ENCODE measurements at places on chromosomes 2 and 18. TPM values are rescaled to one million over a fixed set of nuclear protein-coding genes. Genes with fewer than 3 reads are reported as not detected.

PDE11A gene
- 1.1 TPM for total RNA-seq

LYG2 gene
- not detected for total RNA-seq

TOGARAM2 gene
- total RNA-seq, result 0.79 TPM

HSBP1L1 gene
- 91.3 TPM for total RNA-seq

MEX3C gene
- total RNA-seq, result 24.7 TPM

CCDC74B gene
- 1.4 TPM for total RNA-seq

CCDC142 gene
- 49.7 TPM for total RNA-seq

REV1 gene
- 199 TPM for total RNA-seq

MIB1 gene
- 26.2 TPM for total RNA-seq

- H3K4me3 ChIP-seq, result no peak overlapping the region
- no peaks in the 10 kb centered on the region for H3K27me3 ChIP-seq
- H3K36me3 ChIP-seq, result no peaks in the 10 kb centered on the region
- H3K4me1 ChIP-seq, result no peaks in the 10 kb centered on the region
- DNase-seq, result no peak
These were observed 14.5 kb downstream of the GNLY start for GRCh38 chr2:85708641-85709040.

- no peak for DNase-seq
- H3K27ac ChIP-seq, result peak overlapping the region; percentile 51
- peaks cover 23% of the 10 kb centered on the region for H3K4me1 ChIP-seq
- no peaks in the 10 kb centered on the region for H3K27me3 ChIP-seq
These were observed 220.4 kb upstream of the PKDCC start for GRCh38 chr2:41827354-41827971.

GRCh38 chr2:78411303-78411702 lies 614.2 kb upstream of the REG3G start:
- no peak for DNase-seq
- H3K4me1 ChIP-seq, result no peaks in the 10 kb centered on the region
- H3K27ac ChIP-seq, result no peak overlapping the region
- H3K4me3 ChIP-seq, result no peak overlapping the region
- no peaks in the 10 kb centered on the region for H3K36me3 ChIP-seq
- no peaks in the 10 kb centered on the region for H3K27me3 ChIP-seq

- no peak for DNase-seq
- H3K27me3 ChIP-seq, result no peaks in the 10 kb centered on the region
- peak overlapping the region; percentile 53 for H3K4me3 ChIP-seq
- H3K4me1 ChIP-seq, result peaks cover 58% of the 10 kb centered on the region
- peak overlapping the region; percentile 90 for H3K27ac ChIP-seq
- peaks cover 2% of the 10 kb centered on the region for H3K36me3 ChIP-seq
These were observed 693 bp downstream of the ORC2 start for GRCh38 chr2:200962811-200963123.

DNA sequence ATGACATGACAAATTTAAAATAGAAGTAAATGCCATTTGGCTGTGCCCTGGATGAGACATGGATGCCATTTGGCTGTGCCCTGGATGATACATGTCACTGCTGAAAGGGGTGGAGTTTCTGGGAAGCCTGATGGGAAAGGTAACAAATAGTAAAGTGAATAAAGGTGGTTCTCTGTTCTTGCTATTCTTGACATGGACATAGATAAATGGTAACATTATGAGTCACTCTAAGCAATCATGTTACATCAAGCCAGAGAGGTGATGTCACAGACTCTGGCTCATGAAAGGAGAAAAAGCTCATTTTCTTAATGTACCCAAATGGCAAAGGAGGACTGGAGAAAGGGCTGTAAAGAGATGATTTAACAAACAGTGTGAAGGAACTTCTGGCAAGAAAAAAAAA lies 86.4 kb downstream of the EML6 start:
- no peaks in the 10 kb centered on the region for H3K36me3 ChIP-seq
- no peak overlapping the region for H3K27ac ChIP-seq
- no peak for DNase-seq
- no peaks in the 10 kb centered on the region for H3K27me3 ChIP-seq
- H3K4me1 ChIP-seq, result no peaks in the 10 kb centered on the region

DNA sequence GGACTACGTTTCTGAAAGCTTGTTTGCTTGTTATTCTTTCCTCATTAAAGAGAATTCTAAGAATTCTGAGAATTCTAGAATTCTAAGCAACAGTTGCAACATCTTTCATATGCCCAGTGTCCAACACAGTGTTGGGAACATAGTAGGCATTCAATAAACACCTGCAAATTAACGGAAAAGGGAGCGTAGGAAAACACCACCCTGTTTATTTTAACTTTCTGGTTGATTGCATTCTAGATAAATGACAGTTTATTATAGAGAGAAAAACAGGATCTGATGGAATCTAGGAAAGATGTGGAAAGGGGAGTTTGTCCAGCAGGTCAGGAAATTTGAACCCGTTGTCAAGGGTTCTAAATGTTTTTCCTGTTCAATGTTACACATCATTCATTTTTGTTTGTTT lies 24.2 kb upstream of the EFEMP1 start:
- H3K4me3 ChIP-seq, result no peak overlapping the region
- no peaks in the 10 kb centered on the region for H3K4me1 ChIP-seq
- no peaks in the 10 kb centered on the region for H3K36me3 ChIP-seq

GRCh38 chr18:72419914-72420313 lies 124.2 kb downstream of the CBLN2 start:
- H3K36me3 ChIP-seq, result no peaks in the 10 kb centered on the region
- no peak overlapping the region for H3K27ac ChIP-seq
- no peak for DNase-seq
- no peaks in the 10 kb centered on the region for H3K27me3 ChIP-seq

GRCh38 chr2:37669446-37669845 lies 2.0 kb downstream of the CDC42EP3 start:
- peaks cover 15% of the 10 kb centered on the region for H3K4me1 ChIP-seq
- H3K27me3 ChIP-seq, result no peaks in the 10 kb centered on the region
- no peak for DNase-seq
- peak overlapping the region; percentile 68 for H3K4me3 ChIP-seq
- no peaks in the 10 kb centered on the region for H3K36me3 ChIP-seq

DNA sequence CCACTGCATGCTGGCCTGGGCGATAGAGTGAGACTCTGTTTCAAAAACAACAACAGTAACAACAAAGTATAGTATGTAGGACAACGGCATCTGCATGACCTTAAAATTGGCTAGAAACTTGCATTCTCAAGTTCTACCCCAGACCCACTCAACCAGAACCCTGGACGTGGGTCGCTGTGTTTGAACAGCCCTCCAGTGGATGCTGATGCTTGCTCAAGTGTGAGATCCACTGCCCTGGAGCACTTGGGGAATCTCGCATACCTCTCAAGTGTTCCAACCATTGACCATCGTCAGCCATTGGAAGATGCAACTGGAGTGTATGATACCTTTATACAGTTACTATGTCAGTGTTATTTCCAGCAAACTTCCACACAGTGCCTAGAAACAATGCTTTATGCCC lies 435.9 kb downstream of the DCDC2C start:
- H3K4me1 ChIP-seq, result no peaks in the 10 kb centered on the region
- DNase-seq, result no peak
- H3K4me3 ChIP-seq, result no peak overlapping the region
- no peaks in the 10 kb centered on the region for H3K36me3 ChIP-seq
- H3K27me3 ChIP-seq, result no peaks in the 10 kb centered on the region

- H3K4me1 ChIP-seq, result no peaks in the 10 kb centered on the region
- H3K27me3 ChIP-seq, result no peaks in the 10 kb centered on the region
- H3K4me3 ChIP-seq, result no peak overlapping the region
- no peaks in the 10 kb centered on the region for H3K36me3 ChIP-seq
These were observed 91.5 kb downstream of the TPGS2 start for GRCh38 chr18:36737316-36737715.

DNA sequence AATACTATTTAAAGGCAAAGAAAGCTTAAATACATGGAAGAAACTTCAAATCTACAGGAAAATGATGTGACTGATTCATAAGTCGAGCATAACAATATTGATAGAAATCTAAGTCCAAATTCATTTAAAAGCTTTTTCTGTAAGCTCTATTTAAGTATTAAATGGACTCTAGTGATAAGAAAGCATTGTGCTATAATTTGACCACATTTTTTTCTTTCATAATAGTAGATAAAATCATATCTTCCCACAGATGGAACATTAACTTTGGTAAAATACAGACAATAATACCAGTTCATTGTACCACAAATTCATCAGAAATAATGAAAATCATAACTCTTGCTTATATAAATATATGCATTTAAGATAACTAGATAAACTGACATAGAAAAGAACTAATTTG lies 366.5 kb downstream of the GALNT13 start:
- H3K27ac ChIP-seq, result no peak overlapping the region
- H3K36me3 ChIP-seq, result no peaks in the 10 kb centered on the region
- H3K4me1 ChIP-seq, result no peaks in the 10 kb centered on the region
- H3K4me3 ChIP-seq, result no peak overlapping the region

DNA sequence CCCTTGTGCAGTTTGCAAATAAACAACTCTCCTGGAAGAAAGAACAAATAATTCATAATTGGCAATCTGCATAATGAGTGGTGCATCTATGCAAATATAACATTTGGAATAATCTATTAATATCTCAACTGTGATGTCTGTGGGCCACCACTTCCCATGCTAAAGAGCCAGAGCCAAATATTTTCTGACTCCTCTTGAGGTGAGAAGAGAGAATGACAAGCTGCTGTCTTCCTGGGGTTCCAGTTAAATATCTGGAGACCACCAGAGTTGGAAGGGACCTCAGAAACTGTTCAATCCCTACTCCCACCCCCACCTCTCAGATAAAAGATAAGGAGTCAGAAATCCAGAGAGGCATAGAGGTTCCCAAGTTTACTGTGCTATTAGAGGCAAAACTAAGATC lies 241.0 kb upstream of the SLC14A2 start:
- H3K4me1 ChIP-seq, result no peaks in the 10 kb centered on the region
- H3K36me3 ChIP-seq, result no peaks in the 10 kb centered on the region
- H3K27ac ChIP-seq, result no peak overlapping the region
- H3K27me3 ChIP-seq, result no peaks in the 10 kb centered on the region

DNA sequence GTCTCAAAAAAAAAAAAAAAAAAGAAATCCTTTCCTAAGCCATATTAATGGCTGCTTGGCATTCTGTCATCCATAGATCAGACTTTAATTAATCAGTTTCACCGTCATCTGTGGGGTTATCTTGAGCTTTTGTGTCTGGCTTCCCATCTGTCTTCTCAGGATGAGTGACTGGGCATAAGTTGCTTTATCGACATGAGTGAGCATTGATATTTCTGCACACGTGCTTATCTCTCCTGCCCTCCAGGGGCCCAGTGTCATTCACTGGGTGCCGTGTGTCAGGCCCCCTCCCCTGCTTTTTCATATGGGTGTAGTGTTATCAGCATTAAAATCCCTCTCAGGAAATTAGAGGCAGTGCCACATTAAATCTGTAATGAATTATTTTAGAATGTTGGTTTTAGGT lies 65.6 kb downstream of the SH3BP4 start:
- H3K27ac ChIP-seq, result no peak overlapping the region
- DNase-seq, result no peak
- H3K27me3 ChIP-seq, result no peaks in the 10 kb centered on the region

DNA sequence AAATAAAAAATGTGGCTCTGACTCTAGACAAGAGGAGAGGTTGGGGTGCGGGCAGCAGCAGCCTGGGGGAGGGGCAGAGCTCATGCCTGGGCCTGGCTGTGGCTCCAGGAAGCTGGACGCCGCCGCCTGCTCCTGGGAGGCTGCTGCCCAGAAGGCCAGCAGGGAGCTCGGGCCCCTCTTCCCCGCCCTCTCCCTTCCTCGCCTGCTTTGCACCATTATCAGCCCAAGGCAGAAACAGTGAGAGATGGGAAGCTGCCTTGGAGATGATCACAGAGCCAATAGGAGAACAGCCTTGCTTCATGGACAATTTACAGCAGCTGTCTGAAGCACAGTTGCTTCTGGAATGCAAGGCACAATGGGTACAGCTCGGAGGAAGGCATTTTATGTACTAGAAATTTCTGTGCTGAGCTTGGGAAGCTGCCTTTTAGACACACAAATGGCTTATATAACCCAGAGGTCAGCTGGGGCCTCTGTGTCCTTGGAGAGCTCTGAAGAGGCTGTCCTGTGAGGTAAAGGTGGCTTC lies 55.3 kb upstream of the AFF3 start:
- no peak overlapping the region for H3K4me3 ChIP-seq
- peak overlapping the region; percentile 85 for H3K27ac ChIP-seq
- no peaks in the 10 kb centered on the region for H3K36me3 ChIP-seq
- peak; percentile 30 for DNase-seq
- peaks cover 12% of the 10 kb centered on the region for H3K4me1 ChIP-seq

DNA sequence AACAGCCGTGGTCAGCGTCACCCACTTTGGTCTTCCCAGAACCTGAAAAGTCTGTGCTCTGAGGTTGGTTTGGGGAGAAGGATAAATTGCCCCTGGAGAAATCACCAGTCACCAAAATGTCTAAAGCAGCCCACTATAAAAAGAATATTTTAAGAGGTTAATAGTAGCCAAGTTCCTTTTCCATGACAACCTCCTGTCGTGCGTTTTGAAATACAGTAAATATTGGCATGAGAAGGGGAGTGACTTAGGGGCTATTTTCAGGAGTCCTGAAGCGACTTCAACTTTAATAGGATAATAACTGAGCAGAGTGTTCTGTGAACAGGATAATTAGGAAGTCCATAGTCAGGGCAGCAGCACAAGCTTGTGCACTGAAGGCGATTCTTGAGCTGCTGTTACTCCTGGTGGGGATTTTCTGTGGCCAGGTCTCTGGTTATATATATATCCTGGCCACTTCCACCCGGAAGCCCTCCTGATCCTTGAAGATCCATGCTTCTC lies 49.3 kb downstream of the RNF144A start:
- H3K4me1 ChIP-seq, result no peaks in the 10 kb centered on the region
- no peaks in the 10 kb centered on the region for H3K36me3 ChIP-seq
- no peak overlapping the region for H3K4me3 ChIP-seq
- no peak for DNase-seq
- no peak overlapping the region for H3K27ac ChIP-seq
- H3K27me3 ChIP-seq, result no peaks in the 10 kb centered on the region

GRCh38 chr2:182220335-182220734 lies 206.5 kb downstream of the PDE1A start:
- DNase-seq, result no peak
- no peaks in the 10 kb centered on the region for H3K36me3 ChIP-seq
- H3K27ac ChIP-seq, result no peak overlapping the region
- no peaks in the 10 kb centered on the region for H3K27me3 ChIP-seq
- H3K4me1 ChIP-seq, result no peaks in the 10 kb centered on the region
- no peak overlapping the region for H3K4me3 ChIP-seq

DNA sequence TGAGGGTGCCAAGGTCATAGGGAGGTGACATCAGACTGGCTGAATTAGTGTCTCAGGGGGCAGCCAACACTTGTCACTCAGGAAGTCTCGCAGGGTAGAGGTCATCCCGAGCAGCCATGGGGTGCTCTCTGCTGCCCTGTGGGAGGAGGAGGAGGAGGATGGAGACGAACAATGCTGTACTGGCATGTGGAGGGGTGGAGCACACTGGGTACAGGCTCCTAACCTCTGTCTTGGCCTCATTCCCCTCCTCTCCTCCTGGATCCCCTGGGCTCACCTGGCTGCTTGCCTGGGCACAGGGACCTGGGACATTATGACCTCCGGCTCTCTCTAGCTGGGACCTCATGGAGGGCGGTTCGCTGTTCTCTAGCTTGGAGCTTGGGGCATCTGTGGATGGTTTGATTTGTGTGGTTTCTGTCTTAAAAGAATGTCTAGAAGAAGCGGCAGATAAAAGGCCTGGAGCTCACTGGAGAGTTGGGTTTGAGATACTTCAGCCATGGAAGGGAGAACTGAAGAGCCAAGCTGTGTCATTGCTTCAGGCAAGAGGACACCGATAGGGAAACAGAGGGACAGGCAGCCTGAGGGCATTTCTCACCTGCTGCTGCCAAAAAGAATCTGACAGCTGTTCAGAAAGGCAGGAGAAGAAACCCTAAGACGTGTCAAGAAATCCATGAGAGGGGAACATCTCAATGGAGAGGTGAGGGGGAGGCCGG lies 133.1 kb downstream of the SEPTIN10 start:
- no peak overlapping the region for H3K4me3 ChIP-seq
- no peak for DNase-seq
- no peaks in the 10 kb centered on the region for H3K36me3 ChIP-seq
- peak overlapping the region; percentile 32 for H3K27ac ChIP-seq

- H3K36me3 ChIP-seq, result peaks cover under 1% of the 10 kb centered on the region
- H3K4me1 ChIP-seq, result no peaks in the 10 kb centered on the region
These were observed 62.0 kb downstream of the TMEM185B start for GRCh38 chr2:120161190-120161589.

Data from transverse colon (tissue), 4 donors.